ENCODE measurements at places on chromosomes 7 and 10. TPM values are rescaled to one million over a fixed set of nuclear protein-coding genes. Genes with fewer than 3 reads are reported as not detected.

CYP3A4 gene
- total RNA-seq = not detected

GCK gene
- not detected for total RNA-seq

LRRTM3 gene
- total RNA-seq = not detected

NPM3 gene
- 73.2 TPM for total RNA-seq

IL6 gene
- total RNA-seq = 2.0 TPM
